NCI-H526 (cell line): ENCODE measurements at places on chromosomes 5 and 9.

- no peak for DNase-seq
Observed at GRCh38 chr5:17143335-17143734, 74.1 kb upstream of the BASP1 start.

DNA sequence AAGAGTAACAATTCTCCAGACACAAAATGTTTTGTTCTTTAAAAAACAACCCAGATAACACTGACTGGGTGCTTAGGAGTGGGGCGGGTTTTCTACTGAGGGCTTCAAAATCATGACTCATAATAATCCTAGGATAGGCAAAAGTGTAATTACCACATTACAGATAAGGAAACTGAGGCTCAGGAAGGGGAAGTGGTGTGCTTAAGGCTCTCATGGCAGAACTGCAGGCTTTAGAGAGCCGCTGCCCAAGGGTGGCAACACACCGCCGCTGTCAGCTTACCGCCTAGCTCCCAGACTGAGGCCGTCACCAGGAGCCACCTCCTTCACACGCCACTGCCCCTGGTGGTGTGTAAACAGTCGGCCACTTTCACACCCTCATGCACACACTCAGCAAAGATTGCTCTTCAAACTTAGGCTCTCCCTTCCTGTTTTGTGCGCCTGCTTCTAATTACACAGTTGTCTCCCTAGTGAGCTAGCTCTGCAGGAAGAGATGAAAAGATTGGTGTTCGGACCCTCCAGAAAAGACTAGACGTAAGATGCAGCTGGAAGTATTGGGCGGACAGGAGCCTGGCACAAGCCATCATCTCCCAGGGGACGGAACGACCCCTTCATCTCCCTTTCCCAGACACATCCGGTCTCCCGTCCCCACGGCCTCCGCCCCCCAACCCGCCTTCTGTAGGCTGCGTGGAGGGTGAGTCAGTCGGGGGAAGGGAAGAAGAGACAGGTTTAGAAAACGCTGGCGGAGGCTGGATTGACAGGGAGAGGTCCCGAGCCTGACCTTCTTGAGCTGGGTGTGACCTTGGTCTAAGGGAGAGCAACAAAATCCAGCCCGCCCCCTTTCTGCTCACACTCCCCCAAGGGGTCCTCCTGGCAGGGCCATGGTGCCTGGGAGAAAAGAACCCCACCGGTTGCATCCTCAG lies 162.7 kb downstream of the SYK start:
- DNase-seq, result no peak

- DNase-seq, result no peak
Observed at GRCh38 chr5:96151891-96152290, 190.2 kb upstream of the ELL2 start.

DNA sequence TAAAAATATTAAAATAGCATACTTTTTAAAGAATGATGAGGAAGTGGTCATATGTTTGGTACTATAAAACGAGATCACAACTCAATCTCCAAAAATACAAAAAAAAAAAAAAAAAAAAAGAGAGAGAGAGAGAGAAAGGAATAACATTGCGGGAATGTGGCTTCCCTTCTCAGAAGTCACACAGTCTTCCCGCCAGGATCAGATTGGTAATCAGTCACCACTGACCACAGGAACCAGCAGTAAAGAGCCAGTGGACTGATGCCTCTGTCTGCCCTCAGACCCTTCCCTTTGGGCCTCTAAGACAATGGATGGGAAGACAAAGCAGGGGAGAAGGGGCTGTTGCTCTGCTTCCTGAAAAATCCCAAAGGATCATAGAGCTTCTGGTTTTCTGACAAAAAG lies 104.9 kb downstream of the KLHL3 start:
- no peak for DNase-seq

- no peak for DNase-seq
Observed at GRCh38 chr9:994005-994404, 17.6 kb downstream of the DMRT3 start.
